ENCODE measurements at places on chromosomes 5 and 9. TPM values are rescaled to one million over a fixed set of nuclear protein-coding genes. Genes with fewer than 3 reads are reported as not detected.
A peak's percentile ranks its signal among the peaks of the same experiment; 100 is the strongest.

DNA sequence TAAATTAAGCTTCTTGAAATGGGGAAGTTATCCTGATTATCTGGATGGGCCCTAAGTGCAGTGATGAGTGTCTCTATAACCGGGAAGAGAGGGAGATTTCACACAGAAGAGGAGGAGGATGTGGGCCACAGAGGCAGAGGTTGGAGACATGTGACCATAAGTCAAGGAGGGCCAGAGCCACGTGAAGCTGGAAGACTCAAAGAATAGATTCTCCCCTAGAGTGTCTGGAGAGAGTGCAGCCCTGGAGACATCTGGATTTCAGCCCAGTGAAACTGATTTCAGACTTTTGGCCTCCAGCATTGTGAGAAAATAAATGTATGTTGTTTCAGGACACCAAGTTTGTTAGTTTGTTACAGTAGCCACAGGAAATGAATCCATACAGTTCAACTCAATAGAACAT, 442.9 kb downstream of the NTRK2 start:
- DNase-seq = no peak

- DNase-seq = no peak
Observed at GRCh38 chr9:114170771-114171461, 15.6 kb downstream of the COL27A1 start.

- peak; percentile 80 for DNase-seq
Observed at GRCh38 chr9:125525921-125526631, 180.9 kb downstream of the MAPKAP1 start.

- DNase-seq = no peak
Observed at GRCh38 chr5:166188501-166189325, 2102.7 kb upstream of the WWC1 start.

DNA sequence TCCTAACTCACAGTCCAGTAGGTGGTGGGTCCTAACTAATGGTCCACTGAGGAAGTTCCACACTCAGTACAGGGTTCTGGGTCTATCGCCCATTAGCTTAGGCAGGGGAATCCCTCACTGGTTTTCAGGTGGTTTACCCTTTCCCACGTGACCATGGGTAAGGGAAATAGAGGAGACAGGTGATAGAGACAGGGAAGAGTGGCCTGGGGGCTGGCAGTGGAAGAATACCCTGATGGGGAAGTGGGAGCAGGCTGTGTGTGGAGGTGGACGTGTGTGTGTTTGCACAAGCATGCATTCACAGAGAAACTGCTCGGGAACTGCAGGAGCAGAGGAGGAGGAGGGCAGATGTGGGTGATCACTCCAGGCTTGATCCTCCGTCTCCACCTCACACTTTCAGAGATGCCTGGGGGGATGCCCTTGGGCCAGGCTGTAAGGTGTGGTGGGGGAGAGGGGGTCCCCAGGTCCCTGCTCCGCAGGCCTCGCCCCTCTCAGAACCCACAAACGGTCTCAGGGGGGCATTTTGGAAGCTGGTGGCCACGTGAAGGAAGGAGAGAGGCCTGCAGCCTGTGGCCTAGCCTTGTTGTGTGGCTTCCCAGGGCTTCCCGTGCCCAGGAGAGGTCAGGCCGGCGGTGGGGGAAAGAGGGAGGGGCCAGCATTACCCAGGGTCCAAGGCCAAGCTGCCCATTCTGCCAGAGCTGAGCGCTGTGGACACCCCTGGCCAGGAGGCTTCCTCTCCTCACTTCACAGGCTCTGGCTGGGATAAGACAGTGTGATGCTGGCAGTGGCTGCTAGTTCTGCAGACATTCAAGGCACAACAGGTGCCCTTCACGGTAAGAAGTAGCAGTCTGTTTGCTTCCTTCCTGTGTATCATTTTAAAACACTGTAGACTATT, 80.0 kb downstream of the OTULIN start:
- no peak for DNase-seq

GRCh38 chr5:109573256-109573655, 116.5 kb upstream of the MAN2A1 start:
- DNase-seq = no peak

DNA sequence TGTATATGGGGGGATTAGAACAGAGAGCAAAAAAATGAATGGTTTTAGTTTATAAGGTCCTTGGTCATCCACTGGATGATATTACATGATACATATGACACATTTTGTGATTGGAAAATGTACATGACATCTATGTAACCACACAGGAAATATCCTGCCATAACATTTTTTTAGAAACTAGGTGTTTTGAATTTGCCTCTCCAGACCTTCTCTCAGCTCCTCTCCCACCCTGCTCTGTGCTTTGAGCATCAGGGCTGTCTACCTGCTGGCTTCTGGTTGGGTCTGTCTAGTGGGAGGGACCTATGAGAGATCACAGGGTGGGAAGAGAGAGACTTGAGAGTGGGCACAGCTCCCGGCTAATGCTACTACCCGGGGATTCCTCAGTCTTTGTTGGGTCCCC, 24.4 kb downstream of the AKNA start:
- DNase-seq = no peak

DNA sequence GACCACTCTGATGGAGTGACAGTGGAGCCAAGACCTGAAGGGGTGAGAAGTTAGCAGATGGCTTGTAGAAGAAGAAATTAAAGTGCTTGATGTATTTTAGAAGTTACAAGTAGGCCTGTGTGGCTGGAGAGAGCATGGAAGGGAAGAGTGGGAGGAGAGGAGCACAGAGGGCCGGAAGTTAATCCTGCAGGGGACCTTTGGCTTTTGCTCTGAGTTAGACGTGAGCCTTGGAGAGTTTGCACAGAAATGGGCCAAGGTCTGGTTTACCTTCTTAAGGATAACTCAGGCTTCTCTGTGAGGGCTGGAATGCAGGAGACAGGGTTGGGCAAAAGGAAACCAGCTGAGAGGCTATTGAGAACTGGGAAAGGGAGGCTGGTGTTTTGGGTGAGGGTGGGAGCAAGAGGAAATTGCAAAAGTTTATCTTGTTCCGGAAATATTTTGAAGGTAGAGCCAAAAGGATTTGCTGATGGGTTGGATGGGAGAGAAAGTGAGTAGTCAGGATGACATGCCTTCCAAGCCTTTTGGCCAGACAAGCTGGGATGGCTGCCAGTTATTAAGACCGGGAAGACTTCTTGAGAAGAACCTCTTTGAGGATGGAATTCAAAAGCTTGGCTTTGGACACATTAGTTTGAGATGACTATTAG, 17.5 kb upstream of the F2RL1 start:
- no peak for DNase-seq

DNA sequence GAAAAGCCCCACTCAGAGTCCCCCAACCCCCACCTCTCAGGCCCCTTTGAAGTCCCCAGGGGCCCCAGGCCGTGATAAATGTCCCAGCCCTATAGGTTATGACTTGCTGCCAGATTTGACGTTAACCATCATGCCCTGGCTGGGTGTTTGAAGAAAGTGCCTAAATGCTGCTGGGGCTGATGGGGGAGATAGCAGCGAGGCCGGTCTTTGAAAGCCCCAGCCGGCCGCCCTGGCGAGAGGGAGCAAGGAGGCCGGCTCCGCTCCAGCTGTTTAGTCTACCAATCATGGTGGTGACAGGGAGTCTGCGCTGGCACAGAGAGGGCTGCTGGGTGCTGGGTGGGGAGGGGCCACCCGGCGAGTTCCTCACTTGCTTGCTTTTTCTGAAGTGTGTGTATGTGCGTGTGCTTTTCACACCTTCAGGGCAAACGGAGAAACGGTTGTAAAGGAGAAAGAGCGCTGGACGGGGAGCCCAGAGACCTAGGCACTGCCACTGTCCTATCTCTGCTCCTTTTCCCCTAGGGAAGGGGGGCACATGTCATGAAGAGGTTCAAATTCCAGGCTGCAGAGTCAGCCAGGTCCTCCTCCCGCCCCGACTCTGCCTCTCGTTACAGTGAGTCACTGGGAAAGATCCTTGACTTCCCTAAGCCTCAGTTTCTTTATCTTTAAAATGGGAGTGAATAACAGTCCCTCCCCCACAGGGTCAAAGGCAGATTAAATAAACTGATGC, 126.1 kb upstream of the HAND1 start:
- no peak for DNase-seq

Gene ADRB2
- 10.7 TPM for total RNA-seq

DNA sequence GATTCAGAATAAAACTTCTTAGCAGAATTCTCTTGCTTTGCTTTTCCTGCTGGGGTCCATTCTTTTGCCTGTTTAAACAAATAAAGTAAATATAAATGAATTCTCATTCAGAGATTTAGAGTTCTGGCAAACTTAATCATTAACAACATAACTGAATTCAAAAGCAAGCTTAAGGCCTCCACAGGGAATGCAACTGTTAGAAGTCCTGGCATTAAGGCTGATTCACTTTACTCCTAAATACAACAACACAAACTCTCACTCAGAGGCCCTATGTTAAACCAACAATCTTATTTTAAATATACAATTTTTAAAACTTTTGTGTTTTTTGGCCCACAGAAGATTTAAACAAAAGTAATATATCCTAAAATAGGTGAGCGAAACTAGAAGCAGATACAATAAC, 178.3 kb downstream of the AP3B1 start:
- no peak for DNase-seq

DNA sequence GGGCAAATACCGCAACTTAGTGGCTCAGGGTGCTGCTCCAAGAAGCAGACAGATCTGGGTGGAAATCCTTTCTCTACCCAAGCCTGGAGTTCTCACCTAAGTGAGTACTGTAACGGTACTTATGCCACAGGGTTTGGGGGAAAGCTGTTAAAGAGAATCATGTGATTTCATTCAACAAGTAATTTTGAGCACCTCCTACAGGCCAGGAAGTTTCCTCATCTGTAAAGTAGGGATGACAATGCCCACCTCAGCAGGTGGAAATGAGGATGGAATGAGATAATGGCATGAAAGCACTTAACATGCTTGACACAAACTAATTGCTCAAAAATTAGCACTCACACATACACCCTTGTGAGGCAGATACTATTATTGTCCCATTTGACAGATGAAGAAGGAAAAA, 114.1 kb downstream of the JAKMIP2 start:
- DNase-seq = no peak

Gene PCDHGA8
- 0.64 TPM for total RNA-seq

Gene TAS2R1
- not detected for total RNA-seq

Gene LCN9
- not detected for total RNA-seq

- DNase-seq = no peak
Observed at GRCh38 chr5:172807766-172808311, 26.2 kb upstream of the ERGIC1 start.

Gene OR13F1
- not detected for total RNA-seq

DNA sequence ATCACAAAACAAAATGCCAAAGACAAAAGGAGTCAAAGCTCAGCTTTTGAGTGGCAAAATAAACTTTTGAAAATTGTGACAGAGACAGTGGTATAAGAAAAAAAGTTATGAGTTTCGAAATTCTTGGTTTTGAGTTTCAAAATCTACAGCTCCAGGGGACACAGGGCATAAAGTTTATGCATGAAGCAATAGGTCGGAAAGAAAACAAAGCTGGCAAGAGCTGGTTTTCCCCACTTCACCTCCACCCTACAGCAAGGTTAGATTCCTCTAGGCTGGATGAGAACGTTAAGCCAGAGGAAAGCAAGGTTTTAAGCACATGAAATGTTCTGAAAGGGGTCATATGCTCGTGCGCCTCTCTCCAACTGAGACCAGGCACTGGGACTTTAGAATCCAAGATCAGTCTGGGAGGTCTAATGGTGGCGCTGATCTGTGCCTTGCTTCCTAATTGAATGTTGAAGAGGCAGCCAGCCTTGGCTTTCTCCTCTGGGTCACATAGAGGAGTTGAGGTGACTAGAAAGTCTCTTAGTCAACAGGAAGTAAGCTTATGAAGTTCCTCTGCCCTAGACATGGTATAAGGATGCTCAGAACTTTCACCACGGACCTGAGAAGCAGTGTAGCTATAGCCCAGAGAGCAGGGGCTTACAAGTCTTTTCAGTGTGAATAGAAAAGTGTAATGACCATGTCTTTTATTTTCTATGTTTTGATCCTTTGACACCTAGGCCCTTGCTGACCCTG, 167.7 kb upstream of the DMAC1 start:
- no peak for DNase-seq

DNA sequence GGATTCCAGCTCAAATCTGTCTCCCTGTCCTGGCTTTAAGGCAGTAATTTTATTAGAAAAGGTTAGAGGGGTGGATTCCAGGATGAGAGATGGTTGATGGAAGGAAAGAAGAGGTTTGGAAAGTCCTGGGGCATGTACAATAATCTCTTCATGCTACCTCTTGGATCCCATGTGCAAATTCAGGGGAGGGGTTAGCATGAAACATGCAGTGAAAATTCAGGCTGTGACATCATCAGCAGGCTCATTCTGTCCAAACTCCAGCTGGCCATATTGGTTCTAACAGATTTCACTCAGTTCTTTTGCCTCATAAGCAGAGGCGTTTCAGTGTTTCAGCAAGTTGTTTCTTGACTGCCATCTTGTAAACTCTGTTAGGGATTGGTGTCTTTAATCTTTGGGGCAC, 55.4 kb downstream of the CYSTM1 start:
- DNase-seq = no peak

Gene TMEFF1
- 12.9 TPM for total RNA-seq

GRCh38 chr9:8916771-8917170, 1117.2 kb upstream of the DMAC1 start:
- DNase-seq = no peak

Gene PRLR
- under 0.01 TPM for total RNA-seq

GRCh38 chr9:100671898-100672297, 94.0 kb downstream of the CAVIN4 start:
- no peak for DNase-seq

DNA sequence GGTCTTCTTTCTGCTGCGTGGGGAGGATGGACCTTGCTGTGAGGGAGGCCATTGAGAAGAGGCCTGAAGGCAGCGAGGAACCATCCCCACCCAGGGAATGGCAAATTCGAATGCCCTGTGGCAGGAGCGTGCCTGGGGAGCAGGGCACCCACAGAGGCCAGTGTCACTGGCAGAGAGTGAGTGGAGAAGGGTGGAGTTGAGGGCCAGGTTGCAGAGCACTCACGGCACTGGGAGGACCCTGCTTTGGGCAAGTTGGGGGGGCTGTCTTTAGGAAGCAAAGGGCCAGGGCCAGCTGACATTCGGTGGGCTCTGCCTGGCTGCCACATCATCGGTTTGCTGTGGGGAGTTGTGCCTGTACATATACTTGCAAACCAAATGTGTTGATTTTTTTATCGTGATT, 47.2 kb downstream of the SYK start:
- no peak for DNase-seq

DNA sequence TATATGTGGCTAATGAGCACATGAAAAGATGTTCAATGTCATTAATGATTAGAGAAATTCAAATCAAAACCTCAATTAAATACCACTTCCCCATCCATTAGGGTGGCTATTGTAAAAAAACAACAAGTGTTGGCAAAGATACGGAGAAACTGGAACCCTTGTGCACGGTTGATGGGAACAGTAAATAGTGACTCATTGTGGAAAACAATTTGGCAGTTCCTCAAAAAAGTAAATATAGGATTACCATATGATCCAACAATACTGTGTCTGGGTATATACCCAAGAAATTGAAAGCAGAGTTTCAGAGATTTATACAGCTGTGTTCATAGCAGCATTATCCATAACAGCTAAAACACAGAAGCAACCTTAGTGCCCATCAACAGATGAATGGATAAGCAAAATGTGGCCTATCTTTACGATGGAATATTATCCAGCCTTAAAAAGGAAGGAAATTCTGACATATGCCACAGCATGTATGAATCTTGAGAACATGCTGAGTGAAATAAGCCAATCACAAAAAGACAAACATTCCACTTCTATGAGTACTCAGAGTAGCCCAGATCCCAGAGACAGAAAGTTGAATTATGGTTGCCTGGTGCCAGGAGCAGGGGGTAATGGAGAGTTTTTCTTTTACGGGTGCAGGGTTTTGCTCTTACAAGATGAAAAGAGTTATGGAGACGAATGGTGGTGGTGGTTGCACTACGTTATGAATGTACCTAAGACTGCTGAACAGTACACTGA, 41.4 kb upstream of the LRRC14B start:
- DNase-seq = no peak

Gene FAM53C
- total RNA-seq = 28.8 TPM

- DNase-seq = no peak
Observed at GRCh38 chr5:168471785-168472184, 14.5 kb upstream of the RARS1 start.
